ENCODE measurements at places on chromosomes 4 and X.
A peak's percentile ranks its signal among the peaks of the same experiment; 100 is the strongest.

DNA sequence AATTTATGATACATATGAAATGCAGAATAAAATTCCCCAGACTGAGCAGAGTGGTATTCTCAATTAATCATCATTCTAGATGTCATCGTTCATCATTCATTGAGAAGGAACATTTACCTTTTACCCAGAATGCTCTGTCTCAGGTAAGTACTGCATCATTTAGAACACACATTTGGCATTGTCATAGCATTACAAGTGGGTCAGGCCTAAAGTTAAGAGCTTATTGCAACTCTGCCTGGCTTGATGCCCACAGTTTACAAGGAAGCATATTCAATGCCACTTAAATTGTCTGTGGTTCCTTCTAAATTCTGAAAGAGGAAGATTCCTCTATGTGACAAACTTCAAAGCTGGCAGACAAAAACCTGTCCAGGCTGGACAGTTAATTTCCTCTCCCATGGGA lies 87.3 kb downstream of the CAMK2D start:
- no peak for DNase-seq

DNA sequence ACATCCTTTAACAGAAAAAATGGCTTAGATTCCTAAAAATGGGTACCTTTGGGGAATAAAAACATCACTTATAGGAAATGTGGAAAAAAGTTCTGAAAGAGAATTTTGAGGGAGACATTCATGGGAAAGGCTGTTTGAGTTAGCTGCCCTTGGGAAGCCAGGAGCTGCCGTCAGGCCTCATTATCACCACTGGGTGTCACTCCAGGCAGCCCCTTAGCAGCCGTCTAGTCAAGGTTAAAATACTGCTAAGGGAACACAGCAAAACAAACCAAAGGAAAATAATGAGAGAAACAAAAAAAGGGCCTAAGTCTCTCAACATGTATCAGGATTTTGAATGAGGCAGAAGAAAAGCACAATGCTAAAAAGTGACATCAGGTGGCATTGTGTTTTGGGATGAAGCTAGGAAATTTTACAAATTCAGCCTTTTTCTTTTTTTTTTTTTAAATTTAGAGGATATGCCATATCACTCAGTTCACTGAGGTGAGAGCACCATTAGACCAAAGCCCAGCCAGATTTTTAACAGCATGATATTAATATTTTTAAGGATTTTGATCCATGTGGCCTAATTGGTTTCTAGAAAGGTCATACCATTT lies 235.3 kb downstream of the GPAT3 start:
- DNase-seq: peak; percentile 15

DNA sequence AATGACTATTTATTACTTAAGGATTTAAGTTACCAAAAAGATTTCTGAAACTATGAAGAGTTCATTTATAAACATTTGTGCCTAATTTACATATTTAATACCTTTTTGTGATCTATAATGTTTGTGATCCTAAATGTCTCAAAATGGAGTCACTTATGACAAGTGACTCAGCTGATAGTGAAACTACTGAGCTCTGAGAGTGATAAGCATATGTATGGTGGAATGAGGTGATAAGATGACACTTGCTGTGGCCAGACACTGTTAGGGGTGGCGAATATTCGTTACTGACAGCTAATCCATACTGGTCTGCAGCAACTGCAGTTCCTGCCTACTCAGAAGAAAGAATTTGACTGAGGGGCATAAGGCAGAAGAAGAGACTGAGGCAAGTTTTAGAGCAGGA lies 5.5 kb upstream of the NXF3 start:
- no peak for DNase-seq

- no peak for DNase-seq
These were observed 93.6 kb downstream of the RBM47 start for GRCh38 chr4:40536032-40536431.

DNA sequence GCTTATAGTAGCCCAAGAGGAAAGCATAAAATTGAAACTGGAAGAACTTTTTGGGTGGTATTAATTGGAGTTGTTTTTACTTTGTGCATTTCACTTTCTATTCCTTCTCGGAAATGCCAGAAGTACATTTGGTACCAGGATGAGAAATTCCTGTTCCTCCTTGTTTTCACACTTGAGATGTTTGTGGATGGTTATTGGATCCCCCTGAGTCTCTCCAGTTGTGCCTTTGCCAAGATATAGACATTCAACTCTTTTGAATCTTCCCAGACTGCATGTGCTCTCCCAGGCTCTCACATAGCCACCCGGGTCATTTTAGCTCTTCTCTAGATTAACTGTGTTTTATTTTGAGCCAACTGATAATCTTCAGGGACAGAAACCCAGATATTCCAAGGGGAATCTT lies 120.5 kb downstream of the AFF1 start:
- no peak for DNase-seq
